ENCODE measurements at places on chromosomes 2 and 18.

GRCh38 chr18:79448621-79449020 lies 52.9 kb downstream of the NFATC1 start:
- DNase-seq = no peak

GRCh38 chr2:216860426-216861137 lies 718 bp upstream of the TNP1 start:
- DNase-seq = no peak

DNA sequence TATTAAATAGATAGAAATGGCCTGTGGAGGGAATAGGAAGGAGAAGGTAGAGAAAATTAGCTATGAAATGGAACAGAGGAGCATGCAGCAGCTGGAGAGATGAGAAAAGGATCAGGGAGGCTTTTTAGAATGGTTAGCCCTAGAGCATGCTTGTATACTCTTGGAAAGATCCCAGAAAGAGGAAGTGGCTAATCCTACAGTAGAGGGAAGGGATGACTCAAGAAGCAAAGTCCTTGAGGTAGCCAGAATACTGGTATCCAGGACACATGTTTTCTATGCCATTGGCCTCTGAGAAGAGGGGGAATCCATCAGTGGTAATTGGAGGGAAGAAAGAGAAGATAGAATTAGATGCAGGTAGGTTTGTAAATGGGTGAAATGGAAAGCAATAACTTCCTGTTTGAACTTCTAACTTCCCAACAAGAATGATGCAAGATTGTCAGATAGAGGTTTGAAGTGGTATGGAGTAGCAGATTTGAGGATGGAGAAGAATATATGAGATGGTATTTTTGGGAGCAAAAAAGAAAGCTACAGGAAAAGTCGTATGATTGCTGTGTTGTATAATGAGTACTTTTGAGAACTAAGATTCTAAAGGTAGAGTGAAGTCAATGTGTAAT lies 17.1 kb upstream of the OSBPL6 start:
- DNase-seq = no peak

GRCh38 chr2:176449852-176450251 lies 180.6 kb downstream of the MTX2 start:
- no peak for DNase-seq

GRCh38 chr2:46982351-46983064 lies 66.9 kb upstream of the MCFD2 start:
- no peak for DNase-seq

DNA sequence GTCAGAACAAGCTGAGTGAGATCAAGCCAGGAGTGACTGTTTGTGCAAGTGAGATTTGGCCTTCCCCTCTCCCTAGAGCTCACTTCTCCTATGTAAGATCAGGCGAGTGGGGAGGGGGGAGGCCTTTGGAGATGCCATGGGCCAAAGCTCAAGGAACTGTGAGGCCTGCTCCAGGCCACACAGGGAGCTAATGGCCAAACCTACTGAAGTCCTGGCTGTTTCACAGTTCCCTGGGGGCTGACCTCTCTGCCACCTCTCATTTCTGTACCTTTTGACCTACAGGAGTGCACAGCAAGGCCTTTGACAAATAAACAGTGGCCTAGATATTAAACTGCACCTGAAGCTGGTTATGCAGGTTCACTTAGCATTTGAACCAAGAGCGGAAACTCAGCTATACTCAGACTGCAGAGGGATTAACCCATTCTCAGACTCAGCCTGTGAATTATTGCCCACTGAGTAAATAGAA lies 235.0 kb upstream of the NT5C1B start:
- no peak for DNase-seq

GRCh38 chr18:44848644-44849335 lies 168.1 kb downstream of the SETBP1 start:
- no peak for DNase-seq

- no peak for DNase-seq
Measured at GRCh38 chr2:41000374-41000773, 548.5 kb upstream of the SLC8A1 start.
